Coronary artery (tissue), 2 donors: ENCODE measurements at places on chromosomes 13 and 19.
A peak's percentile ranks its signal among the peaks of the same experiment; 100 is the strongest.

GRCh38 chr19:29277102-29277501, 64.2 kb upstream of the UQCRFS1 start:
- peak; percentile 45 for DNase-seq

- DNase-seq = no peak
These were observed 14.3 kb upstream of the ZNF667 start for GRCh38 chr19:56491399-56491798.

- no peak for DNase-seq
These were observed 12.3 kb downstream of the GATAD2A start for GRCh38 chr19:19417628-19418245.

GRCh38 chr13:112325142-112325808, 50.9 kb upstream of the SPACA7 start:
- DNase-seq = peak; percentile 21

DNA sequence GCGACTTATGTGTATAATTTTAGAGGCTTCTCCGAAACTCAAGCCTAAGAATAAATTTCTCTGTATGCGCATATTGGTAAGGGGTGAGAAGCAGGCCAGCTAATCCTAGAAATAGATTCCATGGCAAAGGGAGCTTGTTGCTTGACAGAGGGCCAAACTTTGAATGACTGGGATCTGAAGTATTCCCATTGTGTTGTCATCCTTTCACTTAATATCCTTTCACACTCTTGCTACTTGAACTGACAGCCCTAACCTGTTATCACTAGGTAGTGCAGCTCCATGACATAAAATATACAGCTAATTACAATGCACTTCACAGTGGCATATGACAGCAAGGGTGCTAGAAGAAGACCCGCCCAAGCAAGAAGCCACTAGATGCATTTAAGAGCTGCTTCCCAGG, 309.8 kb downstream of the OXGR1 start:
- no peak for DNase-seq

- DNase-seq = no peak
These were observed 57.7 kb downstream of the POLR1D start for GRCh38 chr13:27679396-27679795.

GRCh38 chr19:35070471-35070870, 28.9 kb downstream of the HPN start:
- no peak for DNase-seq

DNA sequence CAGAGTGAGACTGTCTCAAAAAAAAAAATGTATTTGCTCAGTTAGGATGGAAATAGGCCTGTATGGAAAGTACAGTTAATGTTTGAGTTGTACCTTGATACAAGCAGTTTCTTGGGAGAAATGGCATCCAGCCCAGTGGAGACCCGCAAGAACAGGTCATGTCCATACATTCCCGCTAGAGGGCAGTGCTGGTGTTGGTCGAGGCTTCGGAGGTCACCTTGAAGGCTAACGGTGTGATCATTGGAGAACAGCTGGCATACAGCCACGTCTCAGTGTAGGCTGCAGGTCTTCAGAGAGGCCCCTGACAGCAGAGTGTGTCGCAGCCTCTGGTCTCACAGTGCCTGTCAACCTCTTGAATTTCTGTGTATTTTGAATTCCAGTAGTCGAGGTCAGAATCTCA, 7.5 kb downstream of the ZNF610 start:
- no peak for DNase-seq

- no peak for DNase-seq
These were observed 39.7 kb downstream of the GJA3 start for GRCh38 chr13:20121159-20121525.

DNA sequence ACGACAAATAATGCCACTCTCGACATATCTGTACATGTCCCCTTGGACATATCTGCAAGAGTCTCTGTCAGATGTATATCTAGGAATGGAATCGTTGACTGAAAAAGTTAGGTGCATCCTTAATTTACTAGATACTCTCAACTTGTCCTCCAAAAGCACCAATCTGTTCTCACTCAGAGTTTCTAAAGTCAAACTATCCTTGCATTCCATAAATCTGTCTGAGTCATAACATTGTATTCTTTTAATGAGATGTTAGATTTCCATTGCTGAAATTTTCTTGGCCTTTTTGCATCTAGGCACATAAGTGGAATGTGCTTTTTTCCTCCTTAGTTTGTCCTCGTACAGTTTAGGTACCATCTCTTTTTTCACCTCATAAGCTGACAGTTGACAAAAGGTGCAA, 139.8 kb downstream of the PTPRS start:
- DNase-seq = no peak

DNA sequence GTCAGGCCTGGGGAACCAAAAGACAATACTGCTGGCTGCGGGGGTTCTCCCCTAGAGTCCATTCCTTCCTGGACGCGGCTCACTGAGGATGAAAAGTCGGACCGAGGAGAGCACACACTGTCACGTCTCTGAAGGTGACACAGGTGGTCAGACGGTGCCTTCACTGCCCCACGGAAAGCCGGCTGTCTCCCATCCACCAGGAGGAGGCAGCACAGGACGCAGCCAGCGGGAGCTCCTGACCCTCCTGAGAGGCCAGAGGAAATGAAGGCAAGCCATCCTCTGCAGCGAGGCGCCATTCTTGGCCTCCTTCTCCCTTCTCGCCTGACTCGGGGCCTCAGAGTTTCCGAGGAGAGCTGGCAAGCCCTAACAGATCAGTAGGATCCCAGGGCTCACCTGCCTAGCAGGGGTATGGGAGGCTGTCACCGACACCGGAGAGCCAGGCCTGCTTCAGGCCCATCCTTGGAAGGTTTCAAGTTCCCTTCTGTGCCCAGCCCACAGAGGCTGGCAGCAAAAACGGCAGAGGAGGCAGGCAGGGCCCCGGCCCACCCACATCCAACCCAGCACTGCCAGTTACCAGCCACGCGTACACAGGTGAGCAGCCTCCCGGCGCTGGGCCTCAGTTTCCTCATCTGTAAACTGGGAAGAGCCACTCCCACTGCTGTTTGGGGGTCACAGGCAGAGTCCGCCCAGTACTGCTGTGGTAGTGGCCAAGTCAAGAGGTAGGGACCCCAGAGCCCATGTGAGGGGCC, 4.5 kb downstream of the REXO1 start:
- DNase-seq = no peak

GRCh38 chr19:34468409-34468808, 13.1 kb upstream of the WTIP start:
- no peak for DNase-seq

GRCh38 chr19:6587093-6587820, 3.7 kb downstream of the CD70 start:
- no peak for DNase-seq

DNA sequence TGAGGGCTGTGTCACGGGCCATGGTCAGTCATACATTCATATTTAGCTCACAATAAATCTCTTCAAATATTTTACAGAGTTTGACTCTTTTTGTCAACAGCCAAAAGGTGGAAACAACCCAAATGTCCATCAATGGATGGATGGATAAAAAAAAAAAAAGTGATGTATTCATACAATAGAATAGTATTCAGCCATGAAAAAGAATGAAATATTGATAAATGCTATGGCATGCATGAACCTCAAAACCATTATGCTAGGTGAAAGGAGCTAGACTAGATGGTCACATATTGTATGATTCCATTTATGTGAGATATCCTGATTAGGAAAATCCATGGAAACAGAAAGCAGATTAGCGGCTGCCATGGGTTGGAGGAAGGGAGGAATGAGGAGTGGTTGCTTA, 16.2 kb downstream of the ADGRE2 start:
- DNase-seq = no peak

DNA sequence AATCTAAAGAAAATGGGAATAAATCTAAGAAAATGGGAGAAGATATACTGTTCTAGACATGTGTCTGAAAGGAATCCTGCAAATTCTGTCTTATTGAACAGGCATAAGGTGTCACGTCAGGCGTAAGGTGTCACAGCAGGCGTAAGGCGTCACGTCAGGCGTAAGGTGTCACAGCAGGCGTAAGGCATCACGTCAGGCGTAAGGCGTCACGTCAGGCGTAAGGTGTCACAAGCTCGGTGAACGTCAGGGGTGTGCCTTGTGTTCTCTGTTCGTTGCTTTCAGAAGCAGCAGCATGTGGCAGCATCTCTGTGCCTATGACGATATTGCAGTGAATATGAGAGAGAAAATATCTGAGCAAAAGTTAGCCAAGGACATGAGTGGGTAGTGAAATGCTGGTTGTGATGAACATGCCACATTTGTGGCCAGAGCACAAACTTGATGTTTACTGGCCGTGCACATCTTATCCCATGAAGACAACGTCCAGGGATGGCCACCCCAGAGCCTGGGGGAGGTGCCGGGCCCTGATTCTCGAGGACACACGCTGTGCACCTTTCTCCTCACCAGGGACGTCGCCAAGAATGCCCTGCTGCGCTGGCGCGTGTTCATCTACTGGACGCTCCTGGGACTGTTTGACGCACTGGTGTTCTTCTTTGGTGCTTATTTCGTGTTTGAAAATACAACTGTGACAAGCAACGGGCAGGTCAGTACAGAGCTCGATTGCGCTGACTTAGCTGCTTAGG, 107.0 kb upstream of the MCF2L start:
- no peak for DNase-seq

DNA sequence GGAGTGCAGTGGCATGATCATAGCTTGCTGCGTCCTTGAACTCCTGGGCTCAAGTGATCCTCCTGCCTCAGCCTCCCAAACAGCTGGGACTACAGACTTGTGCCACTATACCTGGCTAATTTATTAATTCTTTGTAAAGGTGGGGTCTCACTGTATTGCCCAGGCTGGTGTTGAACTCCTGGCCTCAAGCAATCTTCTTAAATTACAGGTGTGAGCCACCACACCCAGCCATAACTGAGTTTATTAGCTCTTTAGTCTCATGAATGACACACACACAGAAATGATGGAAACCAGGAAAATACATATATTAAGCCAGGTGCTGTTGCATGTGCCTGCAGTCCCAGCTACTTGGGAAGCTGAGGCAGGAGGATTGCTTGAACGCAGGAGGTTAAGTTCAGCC, 33.1 kb upstream of the LMO7 start:
- DNase-seq = no peak

- no peak for DNase-seq
These were observed 172.3 kb upstream of the KLF12 start for GRCh38 chr13:74306496-74306895.

- no peak for DNase-seq
These were observed 52.6 kb downstream of the RGCC start for GRCh38 chr13:41509971-41510370.

- no peak for DNase-seq
These were observed 7.3 kb downstream of the TNNT1 start for GRCh38 chr19:55141696-55142095.

- DNase-seq = no peak
These were observed 13.0 kb downstream of the FBXL3 start for GRCh38 chr13:77013853-77014542.

DNA sequence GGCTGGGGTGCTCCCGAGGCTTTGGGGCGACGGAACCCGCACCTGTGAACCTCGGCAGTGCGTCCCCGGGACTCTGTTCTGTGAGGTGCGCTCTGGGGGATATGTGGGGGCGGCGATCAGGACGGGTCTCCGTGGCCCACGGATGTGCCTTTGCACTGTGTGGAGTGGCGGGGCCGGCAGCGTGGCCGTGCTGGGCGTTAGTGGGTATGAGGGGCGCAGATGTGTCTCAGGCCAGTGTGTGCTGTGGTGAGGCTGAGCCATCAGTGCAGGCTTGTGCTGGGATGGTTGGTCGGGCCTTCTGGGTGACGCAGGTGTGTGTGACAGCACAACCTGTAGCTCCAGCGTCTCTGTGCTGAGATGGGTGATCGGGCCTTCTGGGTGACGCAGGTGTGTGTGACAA, 16.9 kb downstream of the ZNF331 start:
- DNase-seq = no peak

DNA sequence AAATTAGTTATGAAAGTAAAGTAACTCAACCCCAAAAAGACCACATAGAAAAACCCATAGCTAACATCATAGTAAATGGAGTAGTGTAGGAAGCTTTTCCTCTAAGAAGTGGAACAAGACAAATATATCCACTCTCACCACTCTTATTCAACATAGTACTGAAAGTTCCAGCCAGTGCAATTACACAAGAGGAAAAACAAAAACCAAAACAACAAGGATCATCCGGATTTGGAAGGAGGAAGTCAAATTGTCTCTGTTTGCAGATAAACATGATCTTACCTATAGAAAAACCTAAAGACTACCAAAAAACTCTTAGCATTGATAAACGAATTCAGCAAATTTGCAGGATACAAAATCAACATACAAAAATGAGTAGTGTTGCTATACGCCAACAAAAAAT, 8.5 kb upstream of the SIGLEC8 start:
- DNase-seq = no peak

- DNase-seq = no peak
These were observed 158.7 kb downstream of the IRS2 start for GRCh38 chr13:109627649-109628048.

DNA sequence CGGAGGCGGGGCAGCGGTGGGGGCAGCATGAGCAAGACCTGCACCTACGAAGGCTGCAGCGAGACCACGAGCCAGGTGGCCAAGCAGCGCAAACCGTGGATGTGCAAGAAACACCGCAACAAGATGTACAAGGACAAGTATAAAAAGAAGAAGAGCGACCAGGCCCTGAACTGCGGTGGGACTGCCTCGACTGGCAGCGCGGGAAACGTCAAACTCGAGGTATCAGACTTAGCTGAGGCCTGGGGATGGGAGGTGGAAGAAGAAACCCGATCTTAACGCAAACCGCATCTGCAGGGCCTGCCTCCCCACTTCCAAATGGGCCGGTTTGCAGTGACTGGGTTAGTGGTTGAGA, 693 bp downstream of the RFXAP start:
- no peak for DNase-seq

GRCh38 chr19:46731007-46731501, 14.1 kb upstream of the PRKD2 start:
- DNase-seq = no peak

DNA sequence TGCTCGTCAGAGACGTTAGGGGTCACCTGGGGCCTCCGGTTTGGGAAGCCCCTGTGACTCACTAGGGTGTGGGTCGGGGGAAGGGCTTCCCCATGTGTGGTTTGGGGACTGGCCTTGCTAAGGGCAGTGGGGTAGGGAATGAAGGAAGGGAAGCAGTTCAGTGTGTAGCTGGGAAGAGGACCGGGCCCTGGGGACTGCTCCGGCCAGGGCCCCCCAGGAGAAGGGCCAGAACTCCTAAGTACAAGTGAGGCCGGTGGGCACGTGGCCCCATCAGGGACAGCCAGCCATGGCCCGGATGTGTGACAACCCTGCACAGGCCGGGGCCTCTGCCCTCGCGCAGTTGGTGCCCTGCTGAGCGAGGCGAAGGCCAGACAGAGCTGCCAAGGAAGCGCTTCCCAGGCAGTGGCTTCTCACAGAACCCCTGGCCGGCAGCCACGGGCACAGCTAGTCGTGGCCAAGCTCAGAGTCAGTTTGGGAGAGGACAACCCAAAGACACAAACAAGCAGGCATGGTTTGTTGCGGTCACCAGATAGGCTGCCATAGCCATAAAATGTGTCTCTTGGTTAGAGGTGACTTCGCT, 25.7 kb downstream of the TEX29 start:
- DNase-seq = no peak

GRCh38 chr13:103528437-103528836, 462.2 kb upstream of the SLC10A2 start:
- DNase-seq = no peak
